ENCODE measurements at places on chromosomes 2 and 18.

DNA sequence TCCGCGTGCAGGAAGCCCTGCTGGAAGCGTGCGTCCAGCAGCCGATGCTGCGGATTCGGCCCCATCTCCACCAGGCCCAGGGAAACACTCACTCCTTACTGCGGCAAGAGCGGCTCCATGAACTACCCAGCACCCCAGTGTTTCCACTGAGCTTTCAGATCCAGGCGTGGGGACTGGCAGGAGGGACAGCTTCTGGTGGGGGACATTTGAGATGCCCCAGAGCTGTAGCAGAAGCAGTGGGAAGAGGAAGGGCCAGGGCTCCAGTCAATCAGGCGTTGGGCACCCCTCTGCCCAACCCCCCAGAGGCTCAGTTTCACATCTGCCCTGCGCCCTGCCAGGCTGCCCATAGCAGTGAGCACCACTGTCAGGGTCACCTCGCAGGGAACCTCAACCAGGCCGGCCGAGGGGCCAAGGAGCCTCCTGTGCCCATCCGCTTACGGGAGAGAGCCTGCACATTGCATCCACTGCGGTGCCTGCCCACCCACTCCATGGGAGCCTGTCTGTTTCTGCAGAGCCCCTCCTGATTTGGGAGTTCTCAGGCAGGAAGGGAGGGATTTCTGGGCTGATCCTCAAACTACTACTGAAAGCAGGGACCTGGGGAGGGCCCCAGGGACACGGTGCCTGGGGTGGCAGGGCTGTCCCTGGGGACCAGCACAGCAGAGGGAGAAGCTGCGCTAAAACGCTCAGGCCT, 4.6 kb downstream of the AGXT start:
- no peak for DNase-seq

GRCh38 chr2:71850306-71850801, 297.3 kb downstream of the CYP26B1 start:
- no peak for DNase-seq

DNA sequence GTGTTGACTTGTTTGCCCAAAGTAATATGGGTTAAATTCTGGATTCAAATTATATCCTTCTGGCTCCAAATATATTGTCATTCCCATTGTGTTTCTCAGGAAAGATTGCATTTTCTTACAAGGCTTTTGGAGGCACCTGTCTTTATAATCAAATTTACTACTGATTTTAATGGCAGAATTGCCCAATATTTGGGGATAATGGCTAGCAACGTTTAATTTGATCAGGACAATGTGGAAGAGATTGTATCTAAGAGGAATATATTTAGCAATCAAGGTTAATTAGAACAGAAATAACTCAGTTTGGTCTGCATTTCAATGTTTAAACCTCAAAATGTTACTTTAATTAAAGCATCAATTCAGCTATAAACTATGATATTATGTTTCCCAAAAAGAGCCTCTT, 41.7 kb upstream of the ZNF804A start:
- DNase-seq = no peak

GRCh38 chr18:1578505-1578904, 673.8 kb downstream of the ADCYAP1 start:
- no peak for DNase-seq

Data from activated gamma-delta T cell treated with Interleukin-2 at 50 U/mL for 16 hours (primary cell).